CD14-positive monocyte (primary cell): ENCODE measurements at places on chromosomes 4 and X.

DNA sequence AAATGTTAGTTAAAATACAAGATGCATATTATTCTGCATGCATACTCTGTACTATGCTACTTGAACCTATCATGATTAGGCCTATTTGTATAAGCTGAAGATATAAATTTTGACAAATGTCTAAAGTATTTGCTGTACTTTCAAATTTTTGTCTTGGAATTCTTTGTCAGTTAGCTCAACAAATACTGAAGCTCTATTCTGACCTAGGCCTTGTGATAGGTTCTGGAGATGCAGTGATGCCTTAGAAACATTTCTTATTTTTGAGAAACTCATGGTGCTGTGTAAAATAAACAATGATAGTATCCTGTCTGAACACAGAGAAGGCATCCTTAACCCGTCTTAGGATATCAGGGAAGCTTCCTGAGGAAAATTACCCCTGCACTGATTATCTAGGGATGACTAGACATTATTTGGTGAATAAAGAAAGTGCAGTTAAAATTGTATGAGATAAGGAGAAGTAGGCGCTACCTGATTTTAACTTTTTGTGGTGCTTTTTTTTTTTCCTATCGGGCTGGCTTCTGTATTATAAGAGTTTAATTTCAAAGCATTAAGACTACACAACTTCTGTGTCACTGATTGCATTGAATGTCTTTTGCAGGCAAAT lies 43.4 kb downstream of the MOB1B start:
- DNase-seq: no peak

- DNase-seq: no peak
These were observed 171.8 kb upstream of the TBL1X start for GRCh38 chrX:9293051-9293496.

- no peak for DNase-seq
These were observed 40.9 kb upstream of the TBC1D19 start for GRCh38 chr4:26542991-26543390.

- peak; percentile 20 for DNase-seq
These were observed at the start of the genes DHRSX and ZBED1 for GRCh38 chrX:2500803-2501558. DHRSX (minus strand) TSS chrX:2500976; CDS start chrX:2500925, 51 bp downstream. ZBED1 (minus strand) TSS chrX:2500976; CDS start chrX:2490719, 10,257 bp downstream.

- no peak for DNase-seq
These were observed 188.4 kb downstream of the SLC7A11 start for GRCh38 chr4:138053641-138054301.

DNA sequence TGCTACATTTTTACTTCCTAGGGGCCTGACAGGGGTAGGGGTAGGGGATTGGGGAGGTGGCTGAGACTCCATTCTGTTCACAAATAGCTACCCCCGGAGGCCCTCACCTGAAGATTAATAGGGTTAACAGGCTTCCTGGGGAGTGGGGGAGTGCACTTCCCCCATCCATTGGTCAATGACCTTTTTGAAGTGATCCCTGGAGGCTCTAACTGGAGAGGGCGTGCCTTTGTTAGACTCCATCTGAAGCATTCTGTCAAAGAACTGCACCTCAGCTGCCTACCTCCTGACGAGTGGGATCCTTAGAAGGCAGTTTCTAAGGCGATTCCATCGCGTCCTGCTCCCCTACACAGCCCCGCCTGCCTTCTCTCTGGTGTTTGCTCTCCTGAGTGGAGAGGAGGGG lies 10.0 kb upstream of the MTM1 start:
- DNase-seq: no peak

DNA sequence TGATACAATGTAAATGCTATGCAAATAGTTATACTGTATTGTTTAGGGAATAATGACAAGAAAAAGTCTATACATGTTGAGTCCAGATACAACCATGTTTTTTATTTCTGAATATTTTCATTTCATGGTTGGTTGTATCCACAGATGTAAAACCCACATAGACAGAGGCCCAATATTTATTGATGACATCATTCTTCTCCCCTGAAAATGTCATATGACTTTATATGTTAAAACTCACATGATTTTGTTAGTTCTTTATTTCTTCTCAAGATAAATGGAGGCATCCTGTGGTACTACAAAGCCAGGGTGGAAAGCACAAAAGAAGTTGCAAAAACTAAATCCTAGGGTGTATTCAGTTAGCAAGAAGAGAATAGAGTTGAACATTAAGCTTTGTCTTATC lies 149.3 kb upstream of the GLRA2 start:
- DNase-seq: no peak

- no peak for DNase-seq
These were observed 253.7 kb upstream of the ANXA10 start for GRCh38 chr4:167838686-167839085.

- no peak for DNase-seq
These were observed 657.9 kb upstream of the CT83 start for GRCh38 chrX:117120700-117121099.

DNA sequence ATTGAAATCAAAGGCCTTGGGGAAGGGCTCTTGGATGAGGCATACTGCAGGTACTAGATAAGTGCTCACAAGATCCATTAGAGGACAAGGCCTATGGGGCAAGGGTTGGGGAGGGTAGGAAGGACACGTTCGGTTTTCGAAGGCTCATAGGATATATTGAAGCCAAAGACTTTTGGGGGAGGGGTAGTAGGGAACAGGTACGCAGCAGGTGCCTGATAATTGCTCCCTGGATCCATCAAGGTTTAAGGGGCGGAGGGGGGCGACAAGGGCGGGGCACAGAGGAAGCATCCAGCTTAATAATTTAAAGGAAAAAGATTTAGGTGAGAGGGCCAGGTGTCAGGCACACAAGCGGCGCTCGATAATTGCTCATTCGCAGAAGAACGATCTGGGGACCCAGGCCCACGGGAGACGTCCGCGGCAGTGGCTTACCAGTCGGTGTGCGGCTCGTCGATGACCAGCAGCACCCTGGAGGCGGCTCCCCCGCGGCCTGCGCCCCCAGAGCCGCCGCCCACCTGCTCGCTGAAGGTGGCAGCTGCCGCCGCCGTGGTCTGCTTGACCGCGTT lies 653 bp downstream of the SYN1 start:
- DNase-seq: no peak

GRCh38 chr4:47930971-47931804 lies 16.8 kb upstream of the NFXL1 start:
- no peak for DNase-seq

GRCh38 chr4:182944484-182945213 lies 27.5 kb upstream of the DCTD start:
- no peak for DNase-seq

DNA sequence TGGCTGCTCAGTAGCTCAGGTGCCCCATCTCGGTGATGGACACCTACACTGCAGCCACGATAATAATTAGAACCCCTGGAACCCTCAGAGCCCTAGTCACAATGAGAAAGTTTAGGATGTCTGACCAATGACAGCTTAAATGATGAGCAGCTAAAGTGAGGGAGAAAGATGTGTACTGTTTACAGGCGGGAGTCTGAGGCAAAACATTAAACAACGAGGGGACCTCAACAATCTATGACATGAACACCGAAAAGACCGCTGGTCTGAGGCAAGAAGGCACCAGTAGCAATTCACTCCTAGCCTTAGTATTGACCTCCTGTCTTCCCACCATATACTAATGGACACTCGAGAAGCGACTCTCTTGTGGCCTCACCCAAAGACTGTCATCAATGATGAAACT lies 369.5 kb upstream of the SMIM31 start:
- DNase-seq: no peak

- DNase-seq: peak; percentile 56
These were observed 81.2 kb downstream of the SPRY1 start for GRCh38 chr4:123477711-123478209.

- no peak for DNase-seq
These were observed 7.8 kb downstream of the TMEM271 start for GRCh38 chr4:568351-568652.

DNA sequence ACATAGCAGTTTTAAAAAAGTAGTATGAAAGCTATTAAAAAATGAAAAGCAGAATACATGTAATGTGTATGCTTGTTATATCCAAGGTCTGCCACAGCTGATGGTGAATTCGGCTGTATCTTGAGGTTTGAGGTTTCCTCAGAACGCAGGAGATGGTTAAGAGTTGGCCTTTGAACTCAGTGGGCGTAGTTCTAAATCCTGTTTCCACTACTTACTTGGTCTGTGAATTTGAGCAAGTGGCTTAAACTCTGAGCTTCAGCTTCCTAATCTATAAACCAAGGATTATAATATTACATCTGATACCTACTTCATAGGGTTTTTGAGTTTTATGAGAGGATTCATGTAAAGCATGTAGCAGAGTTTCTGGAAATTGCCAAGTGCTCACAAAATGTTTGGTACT lies 125.2 kb downstream of the STIM2 start:
- no peak for DNase-seq

DNA sequence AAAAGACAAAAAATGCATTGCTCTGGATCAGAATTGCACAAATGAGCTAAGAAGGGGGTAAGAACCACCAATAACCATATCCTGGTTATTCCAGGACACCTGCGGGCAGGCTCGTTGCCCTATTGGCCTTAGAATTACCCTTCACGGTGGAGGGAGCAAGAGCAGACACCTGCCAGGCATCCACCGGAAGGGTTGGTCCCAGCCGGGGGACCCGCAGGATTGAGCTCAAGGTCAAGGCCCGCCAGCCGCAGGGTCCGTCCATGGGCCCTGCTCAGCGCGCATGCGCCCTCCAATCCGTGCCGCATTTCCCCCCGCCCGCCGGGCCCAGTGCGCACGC lies 575 bp downstream of the SLC25A6 start:
- DNase-seq: no peak

DNA sequence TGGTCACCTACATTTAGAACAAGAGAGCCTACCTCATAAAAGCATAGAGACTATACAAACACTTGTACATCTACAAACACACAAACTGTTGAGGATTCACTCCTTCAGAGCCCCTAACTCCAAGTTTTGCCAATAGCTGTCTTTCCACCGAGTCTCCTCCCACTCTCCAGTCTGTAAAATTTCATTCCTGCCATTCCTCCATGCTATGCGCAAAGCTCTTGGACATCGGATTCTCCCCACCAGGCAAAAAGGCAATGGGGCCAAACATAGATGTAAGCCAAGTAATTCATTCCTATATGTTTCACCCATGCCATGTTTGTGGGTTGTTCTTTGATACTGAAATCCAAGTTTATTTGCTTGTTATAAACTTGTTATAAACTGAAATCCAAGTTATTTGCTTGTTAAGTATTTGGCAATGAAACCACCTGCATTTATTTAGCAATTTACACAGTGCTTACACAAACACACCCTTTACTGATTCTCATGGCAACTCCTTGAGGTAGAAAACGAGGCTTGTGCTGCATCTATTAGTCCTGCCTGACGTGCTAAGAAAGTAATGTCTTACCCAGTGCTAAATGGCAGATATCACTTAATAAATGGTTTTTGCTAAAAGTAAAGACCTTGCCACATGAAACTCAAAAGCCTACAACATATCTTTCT lies 91.1 kb downstream of the SCFD2 start:
- DNase-seq: no peak

DNA sequence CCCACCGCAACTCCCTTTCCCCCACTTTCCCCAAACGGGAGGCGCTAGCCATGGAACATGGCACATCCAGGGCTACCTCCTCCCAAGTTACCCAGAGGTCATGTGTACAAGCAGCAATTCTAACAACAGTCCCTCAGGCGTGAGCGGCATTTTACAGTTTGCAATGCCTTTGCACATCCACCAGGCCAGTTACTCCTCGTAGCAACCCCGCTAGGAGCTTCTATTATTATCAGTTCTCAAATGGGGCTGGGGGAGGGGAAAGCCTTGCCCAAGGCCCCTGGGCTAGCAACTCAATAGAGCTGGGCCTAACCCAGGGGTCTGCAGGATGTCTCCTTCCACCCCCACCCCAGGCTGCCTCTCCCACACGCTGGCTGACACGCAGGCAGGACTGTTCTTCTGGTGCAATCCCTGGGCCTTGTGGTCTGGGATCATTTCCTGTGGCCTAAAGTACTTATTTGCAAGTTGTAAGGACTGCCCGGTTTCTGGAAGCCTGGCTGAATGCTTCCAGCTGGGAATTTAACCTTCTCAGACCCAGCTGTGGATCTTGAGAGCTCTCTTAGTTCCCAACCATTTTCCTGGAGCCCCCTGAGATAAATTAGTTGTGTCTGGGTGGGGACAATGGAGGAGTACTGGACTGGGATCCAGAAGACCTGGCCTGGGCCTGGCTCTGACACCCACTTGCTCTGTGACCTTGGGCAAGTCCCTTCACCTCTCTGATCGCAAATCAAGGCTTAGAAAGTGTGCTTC lies 27.7 kb downstream of the PJA1 start:
- DNase-seq: no peak

GRCh38 chrX:50579955-50580354 lies 109.3 kb upstream of the DGKK start:
- DNase-seq: peak; percentile 41

GRCh38 chr4:137998666-137999429 lies 243.3 kb downstream of the SLC7A11 start:
- DNase-seq: no peak

DNA sequence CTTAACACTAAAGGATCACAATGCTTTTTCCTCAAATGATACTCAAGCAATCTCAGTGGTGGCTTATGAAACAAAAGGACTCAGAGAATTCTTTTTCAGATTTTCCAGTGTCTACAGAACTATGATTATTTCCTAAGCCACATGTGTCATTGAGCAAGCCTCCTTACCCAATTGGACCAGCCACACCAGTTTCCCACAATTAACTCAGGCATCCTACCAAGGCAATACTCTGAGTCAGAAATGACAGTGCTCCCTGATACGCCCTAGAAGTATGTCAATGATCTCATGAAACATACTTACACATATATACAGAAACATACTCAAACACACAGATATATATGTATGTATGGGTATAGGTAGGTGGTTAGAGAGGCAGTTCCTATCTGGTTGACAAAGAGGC lies 4.8 kb downstream of the ADAMTS3 start:
- no peak for DNase-seq

DNA sequence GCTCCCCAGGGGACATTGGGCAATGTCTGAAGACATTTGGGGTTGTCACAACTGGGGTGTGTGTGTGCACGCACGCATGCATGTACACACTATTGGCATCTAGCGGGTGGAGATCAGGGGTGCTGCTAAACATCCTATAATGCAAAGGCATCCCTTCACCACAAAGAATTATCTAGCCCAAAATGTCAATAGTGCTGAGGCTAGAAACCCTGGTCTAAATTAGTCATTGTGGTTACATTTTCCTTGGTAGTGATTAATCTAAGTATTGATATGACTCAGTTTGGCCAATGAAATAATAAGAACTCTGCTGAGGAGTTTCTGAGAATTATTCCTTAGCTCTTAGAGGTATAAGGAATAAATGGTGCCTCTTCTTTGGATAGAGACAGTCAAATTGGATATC lies 200.2 kb downstream of the CLCN4 start:
- DNase-seq: no peak

GRCh38 chrX:12425496-12425895 lies 287.2 kb downstream of the FRMPD4 start:
- no peak for DNase-seq

DNA sequence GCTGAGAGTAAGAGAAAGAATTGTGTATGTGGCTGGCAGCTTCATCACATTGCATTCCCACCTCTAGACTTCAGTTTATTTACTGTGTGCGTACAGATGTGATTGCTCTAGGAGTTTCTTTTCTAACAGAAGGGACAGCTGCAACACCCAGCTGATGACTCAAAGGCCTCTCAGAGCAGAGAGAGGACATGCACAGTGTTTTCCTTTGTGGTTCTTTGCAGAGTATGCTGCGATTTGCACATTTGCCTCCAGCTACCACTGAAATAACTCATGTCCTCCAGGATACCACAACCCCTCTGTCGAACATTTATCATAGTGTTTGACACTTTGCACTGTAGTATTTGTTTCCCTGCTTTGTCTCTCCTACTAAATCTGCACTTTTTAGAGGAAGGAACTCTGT lies 294.1 kb downstream of the STIM2 start:
- no peak for DNase-seq
